ENCODE measurements at places on chromosomes 12 and 14.

- no peak for DNase-seq
Observed at GRCh38 chr14:89125216-89125615, 291.8 kb downstream of the FOXN3 start.

- no peak for DNase-seq
Observed at GRCh38 chr12:50402264-50403000, 1.7 kb downstream of the LARP4 start.

DNA sequence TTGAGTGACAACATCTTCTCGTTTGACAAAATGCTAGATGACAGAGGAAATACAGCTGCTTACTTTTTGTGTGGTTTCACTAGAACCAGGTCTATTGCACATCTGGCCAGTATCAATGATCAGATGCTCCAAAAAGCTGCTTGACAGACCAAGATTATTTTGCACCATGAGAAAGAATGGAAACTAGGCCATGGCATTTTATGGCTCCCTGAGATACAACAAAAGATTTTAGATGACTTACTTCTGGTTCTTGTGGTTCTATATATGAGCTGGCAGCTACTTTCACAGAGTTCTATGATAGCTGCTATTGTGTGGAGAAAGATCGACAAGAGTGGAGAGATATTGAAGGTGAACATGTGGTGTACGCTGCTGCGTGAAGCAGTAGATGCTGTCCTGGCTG, 25.9 kb upstream of the PPFIBP1 start:
- no peak for DNase-seq

GRCh38 chr14:90449411-90449810, 52.6 kb downstream of the CALM1 start:
- DNase-seq: no peak

- DNase-seq: no peak
Observed at GRCh38 chr12:28360253-28360652, 170.0 kb downstream of the CCDC91 start.

- no peak for DNase-seq
Observed at GRCh38 chr12:7065073-7065623, 4.6 kb downstream of the C1S start.

DNA sequence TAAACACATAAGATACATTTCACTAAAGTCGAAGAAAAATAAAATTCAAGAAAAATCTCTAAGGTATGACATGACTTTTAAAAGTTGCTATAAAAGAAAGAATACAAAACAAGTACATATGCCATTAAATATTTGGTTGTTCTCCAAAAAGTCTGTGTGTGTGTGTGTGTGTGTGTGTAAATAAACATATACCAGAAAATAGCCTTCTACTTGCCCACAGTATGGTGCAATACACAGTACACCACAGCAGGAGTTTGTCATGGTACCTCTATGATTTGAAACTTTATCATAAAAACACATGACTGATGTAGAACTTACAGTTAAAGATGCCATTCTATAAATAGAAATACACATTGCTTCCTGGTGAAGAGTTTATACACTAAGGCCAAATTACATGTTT, 692.7 kb upstream of the MGAT4C start:
- DNase-seq: no peak

DNA sequence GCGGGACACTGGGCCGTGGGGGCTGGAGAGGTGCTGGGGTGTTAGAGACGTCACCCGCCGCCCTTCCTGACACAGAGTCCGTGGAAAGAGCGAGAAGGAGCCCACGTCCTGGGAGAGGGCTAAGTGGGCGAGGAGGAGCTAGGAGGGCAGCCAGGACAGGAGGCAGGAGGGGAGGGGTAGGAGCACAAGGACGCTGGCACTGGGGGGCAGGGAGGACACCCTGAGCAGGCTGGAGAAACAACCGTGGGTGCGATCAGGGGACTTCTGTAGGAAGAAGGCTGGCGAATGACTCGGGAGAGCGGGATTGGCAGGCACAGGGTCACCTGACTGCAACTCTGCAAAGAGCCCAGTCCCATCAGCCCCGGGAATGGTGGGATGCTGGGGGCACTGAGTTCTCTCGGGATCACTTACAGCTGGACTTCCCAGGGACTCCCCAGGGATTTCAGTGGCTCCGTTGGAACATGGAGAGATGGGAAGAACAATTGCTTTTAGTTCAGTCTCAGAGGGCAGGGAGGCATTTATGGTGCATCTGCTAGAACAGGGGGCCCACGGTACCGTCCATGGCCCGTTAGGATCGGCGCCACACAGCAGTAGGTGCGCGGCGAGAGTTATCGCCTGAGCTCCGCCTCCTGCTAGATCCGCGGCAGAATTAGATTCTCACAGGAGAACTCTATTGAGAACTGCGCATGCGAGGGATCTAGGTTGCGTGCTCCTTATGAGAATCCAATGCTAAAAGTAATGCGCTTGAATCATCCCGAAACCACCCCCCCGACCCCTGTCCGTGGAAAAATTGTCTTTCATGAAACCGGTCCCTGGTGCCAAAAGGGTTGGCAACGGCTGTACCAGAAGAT, 24.3 kb downstream of the UBR7 start:
- DNase-seq: no peak

DNA sequence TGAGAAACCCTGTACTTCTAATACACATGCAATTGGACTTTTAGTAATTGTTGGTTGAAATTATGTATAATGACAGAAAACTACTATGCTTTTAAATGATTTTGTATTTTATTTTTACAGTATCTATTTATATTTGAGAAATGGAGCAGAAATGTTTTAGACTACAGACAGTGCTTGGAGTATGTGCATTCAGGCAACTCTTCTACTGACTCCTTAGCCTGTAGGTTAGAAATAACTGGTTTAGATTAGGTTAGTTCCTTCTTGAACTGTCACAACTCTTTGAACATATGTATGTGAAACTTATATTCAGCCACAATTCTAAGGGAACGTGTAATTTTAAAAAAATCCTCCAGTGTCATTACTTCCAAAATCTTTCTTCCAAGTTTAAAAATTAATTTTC, 1.7 kb downstream of the FGFR1OP2 start:
- DNase-seq: no peak

DNA sequence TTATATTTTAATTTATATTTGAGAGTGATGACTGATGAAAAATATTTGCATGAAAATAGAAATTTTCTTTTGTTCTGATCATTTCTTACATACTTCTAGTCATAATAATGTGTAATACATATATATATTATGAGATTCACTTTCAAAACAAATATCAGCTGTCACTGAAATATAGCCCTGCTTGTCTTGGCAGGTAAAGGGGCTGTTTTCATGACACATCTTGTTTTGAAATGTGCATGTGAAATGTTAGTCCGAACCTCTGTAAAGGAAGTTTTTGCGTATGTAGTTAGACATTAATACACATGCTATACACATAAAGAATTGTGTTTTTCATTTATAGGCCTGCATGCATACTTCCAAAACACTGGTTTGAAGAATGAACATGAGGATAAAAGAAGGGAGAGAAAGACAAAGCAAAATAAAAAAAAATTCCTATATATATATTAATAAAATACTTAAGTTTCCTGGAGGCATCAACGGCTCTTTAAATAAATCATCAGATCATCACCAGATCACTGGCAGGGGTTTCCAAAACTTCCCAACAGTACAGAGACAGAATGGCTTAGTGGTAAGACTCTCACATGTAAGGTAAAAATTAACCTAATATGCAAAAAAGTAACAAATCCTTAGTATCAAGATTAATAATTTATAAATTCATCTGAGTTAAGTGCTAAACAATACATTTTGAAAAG, 60.1 kb downstream of the SEL1L start:
- no peak for DNase-seq

DNA sequence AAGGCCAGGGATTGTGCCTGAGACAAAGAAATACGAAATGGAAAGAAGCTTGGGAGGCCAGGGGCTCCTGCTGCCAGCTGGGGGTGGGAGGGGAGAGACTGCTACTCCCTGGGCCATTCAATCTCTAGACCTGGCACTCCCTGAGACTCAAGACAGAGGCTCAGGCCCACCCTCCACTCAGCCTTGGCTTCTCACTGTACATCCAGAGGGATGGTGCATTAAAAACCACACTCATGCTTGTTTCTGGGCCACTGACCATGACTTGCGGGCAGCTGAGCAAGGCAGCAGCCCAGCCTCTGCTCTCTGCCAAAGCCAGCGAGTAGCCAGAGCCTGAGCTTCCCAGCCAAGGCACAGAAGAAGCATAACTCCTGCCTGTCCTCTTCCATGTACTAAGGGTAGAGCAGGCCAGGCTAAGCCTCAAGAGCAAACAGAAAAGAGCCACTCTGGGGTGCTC, 41.5 kb downstream of the PITPNM2 start:
- no peak for DNase-seq

DNA sequence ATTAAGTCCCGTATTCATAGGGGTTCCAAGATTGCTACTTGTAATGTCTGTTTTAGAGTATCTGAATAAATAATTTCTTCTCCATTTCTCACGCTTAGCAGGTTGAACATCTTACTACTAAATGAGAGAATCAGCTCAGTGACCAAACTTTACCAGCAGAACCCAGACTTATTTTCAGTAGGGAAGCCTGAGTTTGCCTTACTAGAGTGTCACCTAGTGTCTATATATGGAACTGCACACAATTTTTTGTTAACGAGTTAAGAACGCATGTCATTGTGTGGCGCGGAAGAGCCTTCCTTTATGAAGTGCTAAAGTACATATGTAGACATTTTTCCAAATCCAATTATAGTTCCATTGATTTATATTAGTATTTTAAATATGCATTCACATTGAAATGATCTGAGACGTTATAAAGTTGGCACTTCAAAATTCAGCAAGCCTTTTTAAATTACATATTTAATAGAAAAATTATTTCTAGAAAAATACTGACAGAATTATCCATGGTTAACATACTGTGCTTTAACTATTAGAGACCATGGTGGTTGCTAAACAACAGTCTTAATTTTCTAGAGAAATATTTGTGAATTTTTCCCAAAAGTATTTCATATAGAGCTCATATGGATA, 88.3 kb downstream of the RPS29 start:
- DNase-seq: no peak

DNA sequence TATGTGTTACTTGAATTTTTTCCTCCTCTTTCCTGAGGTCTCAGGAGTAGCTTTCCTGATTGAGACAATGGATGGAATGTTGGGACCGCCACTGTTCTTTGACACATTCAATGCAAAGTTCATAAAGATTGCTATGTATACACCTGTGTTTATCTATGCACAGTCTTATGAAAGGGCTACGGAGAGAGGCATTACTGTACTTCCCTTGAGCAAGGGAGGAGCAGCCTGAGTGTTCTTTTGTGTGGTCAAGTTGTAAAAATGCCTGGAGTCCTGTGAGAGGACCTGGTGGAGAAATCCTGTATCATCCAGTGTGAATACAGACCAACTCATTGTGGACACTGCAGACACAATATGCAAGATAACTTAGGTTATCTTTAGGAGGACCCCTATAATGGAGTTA, 1.2 kb downstream of the SRGAP1 start:
- no peak for DNase-seq

GRCh38 chr12:38159092-38159551, 157.5 kb upstream of the ALG10B start:
- no peak for DNase-seq

- no peak for DNase-seq
Observed at GRCh38 chr12:77031745-77032144, 33.6 kb downstream of the E2F7 start.

DNA sequence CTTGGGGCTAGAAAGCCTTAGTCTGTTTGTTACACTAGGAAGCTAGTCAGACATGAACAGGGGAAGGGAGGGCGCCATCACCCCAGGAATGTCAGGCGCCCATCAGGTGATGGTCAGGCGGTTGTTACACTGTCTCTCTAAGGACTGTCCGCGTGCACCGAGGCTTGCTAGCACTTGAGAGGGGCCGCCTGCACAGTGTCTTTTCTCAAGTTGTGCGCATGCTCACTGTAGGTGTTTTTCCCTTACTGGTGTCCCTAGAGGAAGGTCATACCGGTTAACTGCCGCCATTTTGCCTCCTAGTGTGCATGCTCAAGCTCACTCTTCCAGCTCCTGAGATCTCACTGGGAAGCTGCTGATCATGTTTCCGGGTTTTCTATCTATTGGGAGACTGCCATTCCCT, 855.0 kb upstream of the TMEM132C start:
- no peak for DNase-seq

DNA sequence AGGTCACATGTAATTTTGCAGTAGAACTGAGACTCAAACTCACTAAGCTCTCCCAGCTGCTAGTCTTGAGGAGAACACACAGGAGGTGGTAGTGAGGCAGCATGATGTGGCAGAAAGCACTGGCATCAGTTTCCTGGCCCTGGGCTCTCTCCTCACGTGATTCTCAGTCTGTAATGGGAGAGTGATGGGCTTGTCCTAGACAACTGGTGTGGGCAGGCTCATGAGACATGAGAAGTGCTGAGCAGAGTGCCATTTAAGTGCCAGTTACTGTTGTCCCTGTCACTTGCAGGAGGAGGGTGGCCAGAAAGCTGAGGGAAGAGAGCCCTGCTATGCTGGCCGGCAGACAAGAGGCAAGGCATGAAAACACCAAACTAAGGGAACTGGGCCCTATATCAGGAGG, 48.5 kb upstream of the OVCH1 start:
- DNase-seq: no peak

- DNase-seq: no peak
Observed at GRCh38 chr14:102255401-102256190, 49.4 kb downstream of the MOK start.

DNA sequence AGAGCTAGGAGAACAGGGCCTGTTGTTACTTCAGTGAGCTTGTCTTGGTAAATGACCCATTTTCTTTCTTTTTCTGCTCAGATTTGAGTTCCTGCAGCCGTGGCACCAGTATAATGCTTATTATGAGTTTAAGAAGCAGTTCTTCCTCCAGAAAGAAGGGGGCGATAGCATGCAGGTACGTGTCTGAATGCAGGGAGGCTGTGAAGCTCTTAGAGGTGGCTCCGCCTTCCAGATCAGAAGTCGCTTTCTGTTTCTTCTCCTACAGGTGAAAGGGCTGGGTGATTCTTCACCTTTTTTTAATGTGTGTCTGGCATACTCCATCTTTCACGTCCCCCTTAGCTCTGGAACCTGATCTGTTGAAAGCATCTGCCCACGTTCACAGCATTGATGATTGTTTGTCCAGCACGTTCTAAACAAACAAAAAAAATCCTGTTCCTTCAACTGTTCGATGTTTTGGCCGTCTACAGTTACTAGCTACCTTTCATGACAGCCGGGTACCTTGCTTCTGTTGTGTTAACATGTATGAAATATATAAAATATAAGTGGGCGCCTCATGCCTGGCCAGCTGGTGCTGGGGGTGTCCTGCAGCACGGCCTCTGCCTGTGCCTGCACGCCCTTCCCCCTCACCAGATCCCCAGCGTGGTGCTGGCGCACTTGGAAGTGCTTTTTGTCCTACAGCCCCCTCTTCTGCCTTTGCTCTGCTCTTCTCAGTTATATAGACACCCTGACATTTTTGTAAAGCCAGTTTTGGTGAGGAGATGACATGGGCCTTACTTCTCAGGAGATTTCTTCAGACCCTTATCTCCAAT, 44.6 kb downstream of the SFSWAP start:
- no peak for DNase-seq
